ENCODE measurements at places on chromosomes 4 and X.

GRCh38 chr4:384311-385010 is 46.8 kb downstream of the ZNF141 start:
- DNase-seq = no peak

GRCh38 chr4:94828882-94829281 is 71.1 kb downstream of the BMPR1B start:
- DNase-seq = no peak

GRCh38 chr4:184267673-184268583 is 50.3 kb upstream of the ENPP6 start:
- peak; percentile 56 for DNase-seq

DNA sequence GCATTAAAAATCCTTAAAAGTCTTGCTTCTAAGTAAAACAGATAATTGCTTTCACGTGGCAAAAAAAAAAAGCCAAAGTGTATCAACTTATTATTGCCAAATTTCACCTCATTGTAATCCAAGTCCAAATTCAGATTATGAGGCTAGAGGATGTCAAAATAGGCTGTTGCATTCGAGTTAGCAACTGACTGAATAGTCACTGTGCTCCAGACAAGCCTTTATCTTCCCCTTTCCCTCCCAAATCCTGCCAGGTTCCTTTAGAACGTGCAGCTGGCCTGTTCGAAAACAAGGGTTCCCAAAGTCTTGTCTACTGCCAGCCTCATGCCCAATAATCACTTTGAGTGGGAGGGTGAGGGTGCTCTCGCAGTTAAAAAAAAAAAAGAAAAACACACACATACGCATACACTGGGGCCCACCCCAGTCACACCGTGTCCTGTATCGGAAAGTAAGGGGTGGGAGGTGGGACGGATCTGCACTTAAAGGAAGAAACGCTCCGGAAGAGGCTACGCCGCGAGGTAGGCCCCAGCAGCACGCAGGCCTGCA is 603 bp downstream of the MAD2L1 start:
- no peak for DNase-seq

- no peak for DNase-seq
These were observed 123.5 kb downstream of the PTPN13 start for GRCh38 chr4:86717651-86718050.

- no peak for DNase-seq
These were observed 28.4 kb upstream of the SLC10A7 start for GRCh38 chr4:146550161-146550560.

DNA sequence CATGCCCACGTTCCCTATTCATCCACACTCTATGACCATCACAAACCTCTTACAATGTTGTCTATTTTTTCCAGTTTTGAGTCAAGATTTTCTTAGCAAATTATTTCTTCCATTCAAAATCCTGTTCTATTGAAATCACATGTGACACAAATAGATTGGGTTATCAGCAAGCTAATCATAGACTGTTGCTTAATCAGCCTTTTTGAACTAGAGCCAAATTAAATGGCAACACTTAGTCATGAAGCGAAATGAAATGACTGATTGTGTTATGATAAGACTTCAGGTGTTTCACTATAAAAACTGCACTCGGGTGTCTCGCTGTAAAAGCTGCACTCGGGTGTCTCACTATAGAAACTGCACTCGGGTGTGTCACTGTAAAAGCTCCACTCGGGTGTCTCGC is 890.0 kb upstream of the FRG1 start:
- no peak for DNase-seq

DNA sequence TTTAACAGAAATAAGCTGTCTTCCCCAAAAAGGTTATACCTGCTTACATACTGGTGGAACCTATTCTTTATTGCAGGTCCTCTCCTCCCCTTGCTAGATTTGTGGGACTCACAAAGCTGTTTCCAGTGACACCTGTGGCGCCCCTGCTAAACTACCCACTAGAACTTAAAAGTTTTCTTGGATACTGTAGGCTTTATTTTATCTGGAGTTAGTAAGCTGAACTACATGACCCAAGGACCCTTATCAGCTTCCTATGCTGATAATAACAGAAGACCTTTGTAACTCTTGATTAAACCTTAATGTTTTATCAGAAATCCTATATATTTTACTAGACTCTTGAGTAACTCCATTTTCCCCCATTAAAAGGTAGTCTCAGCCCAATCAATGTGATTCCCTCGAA is 32.3 kb downstream of the CLDN2 start:
- DNase-seq = no peak

DNA sequence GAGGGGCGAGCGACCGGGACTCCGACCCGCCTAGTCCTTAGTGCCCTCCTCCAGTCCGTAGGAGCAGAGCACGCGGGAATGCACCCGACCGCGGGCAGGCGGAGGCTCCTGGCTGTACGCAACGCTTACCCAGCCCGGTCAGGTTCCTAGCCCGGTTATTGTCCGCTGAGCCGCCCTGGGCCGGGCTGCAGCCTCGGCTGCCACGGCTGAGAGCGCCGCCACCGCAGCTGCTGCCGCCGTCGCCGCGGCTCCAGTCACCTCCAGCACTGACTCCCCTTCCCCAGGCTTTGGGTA is at the start of gene AMER1:
AMER1 (minus strand) TSS at position 268 of the 294 bp plus-strand sequence. CDS start 12,422 bp downstream, outside the sequence.
- no peak for DNase-seq

GRCh38 chr4:85522836-85523235 is 47.9 kb downstream of the ARHGAP24 start:
- DNase-seq = no peak

- DNase-seq = no peak
These were observed 599 bp upstream of the IL2RG start for GRCh38 chrX:71111921-71112431.

- no peak for DNase-seq
These were observed 11.2 kb upstream of the CPXCR1 start for GRCh38 chrX:88735835-88736234.

DNA sequence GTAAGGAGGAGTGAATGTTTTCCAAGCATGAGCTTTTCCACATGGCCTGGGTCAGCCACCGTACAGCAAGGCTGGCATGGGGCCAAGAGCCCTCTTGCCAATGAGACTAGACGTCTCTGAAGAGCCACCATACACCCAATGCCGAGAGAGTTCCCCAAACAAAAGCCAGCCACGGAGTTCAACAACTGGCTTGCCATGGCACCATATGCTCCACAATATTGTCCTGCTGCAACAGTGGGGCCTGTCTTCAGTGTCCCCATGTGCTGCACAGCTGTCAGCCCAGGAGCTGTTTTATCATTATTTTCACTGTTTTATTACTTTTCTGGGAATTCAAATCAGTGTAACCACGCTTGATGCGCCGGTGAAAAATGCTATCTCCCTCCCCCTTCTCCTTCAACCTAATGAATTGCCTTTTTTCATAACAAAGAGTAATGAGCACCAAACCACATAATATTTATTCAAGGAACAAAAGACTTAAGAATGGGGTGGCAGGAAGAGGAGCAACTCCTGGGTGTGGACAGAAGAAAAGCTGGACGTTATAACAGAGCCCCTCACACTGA is 18.4 kb downstream of the MAML3 start:
- peak; percentile 98 for DNase-seq

GRCh38 chr4:183080372-183081115 is 18.5 kb upstream of the WWC2 start:
- DNase-seq = no peak

DNA sequence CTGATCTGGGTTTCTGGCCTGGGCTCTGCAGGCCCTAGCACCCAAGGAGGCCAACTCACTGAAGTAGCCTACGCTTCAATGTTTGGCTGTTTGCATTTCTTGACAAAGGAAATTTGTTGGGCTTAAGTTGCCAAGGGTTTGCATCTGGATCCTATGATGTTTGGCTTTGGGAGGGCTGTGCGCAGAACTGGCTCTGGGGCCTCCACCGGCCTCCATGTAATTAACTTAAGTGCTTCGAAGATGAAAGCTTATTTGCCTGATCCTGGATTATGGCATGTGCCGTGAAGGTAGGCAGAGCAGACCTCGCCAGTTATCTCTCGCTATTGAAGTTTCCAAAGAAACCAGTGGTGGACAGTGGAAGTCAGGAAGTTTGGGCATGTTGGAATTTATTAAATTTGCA is 124.3 kb upstream of the STX18 start:
- DNase-seq = no peak

- no peak for DNase-seq
These were observed 57.2 kb upstream of the MTMR1 start for GRCh38 chrX:150635952-150636351.

GRCh38 chrX:129781134-129781672 is 1.5 kb downstream of the SASH3 start:
- DNase-seq = no peak

DNA sequence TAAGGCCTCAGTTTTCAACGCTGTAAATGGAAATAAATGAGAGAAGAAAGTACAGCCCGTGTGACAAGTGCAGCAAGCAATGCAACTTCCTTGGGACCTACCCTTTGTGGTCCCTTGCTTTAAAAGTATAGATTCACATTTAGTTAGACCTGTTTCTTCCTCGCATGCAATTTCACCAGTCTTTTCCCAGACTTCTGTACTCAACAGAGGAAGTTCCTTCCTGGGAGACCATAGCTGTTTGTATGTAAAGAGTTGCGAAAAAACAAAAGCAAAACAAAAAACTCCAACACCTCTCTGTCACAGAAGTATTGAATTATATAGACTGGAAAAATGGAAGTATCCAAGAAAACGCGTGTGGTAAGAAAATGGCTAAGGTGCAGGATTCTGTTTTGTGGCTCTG is 1.1 kb upstream of the IRF2 start:
- no peak for DNase-seq

DNA sequence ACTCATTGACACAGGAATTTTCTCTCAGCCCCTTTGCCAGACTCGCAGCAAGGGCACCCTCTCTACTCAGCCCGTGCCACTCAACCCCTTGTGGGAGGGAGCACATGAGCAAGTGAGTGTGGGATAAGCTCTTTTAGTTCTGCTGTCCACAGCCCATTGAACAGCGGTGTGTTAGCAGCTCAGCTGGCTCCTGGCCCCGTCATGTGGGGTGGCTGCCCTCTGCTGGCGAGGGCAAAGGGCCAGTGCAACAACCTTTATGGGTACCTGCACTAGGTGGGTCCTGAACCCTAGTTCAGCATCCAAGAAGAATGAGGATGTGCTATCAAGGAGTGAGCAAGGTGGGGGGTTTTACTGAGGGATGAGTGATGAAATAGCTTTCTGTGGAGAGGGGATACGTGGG is 85.0 kb upstream of the ZNF81 start:
- DNase-seq = peak; percentile 31

DNA sequence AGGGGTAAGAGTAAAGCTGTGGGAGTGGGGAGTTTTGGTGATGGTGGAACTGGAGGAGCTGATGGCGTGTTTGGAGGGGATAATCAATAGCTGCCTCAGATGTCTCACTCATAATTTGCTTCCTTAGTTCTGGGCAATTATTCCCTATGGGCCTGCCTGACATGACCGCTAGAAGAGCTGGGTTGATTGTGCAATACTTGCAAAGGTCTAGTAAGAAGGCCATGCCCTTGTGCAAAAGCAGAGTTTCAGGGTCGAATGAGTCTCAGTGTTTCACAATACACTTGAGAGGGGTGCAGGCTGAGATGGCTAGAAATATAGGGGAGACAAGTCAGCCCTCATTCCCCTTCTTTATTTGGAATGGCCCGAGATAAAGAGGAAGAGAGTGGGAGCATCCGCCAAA is 858.4 kb upstream of the POU3F4 start:
- no peak for DNase-seq

GRCh38 chrX:82127228-82128123 is 925.6 kb downstream of the SH3BGRL start:
- no peak for DNase-seq

DNA sequence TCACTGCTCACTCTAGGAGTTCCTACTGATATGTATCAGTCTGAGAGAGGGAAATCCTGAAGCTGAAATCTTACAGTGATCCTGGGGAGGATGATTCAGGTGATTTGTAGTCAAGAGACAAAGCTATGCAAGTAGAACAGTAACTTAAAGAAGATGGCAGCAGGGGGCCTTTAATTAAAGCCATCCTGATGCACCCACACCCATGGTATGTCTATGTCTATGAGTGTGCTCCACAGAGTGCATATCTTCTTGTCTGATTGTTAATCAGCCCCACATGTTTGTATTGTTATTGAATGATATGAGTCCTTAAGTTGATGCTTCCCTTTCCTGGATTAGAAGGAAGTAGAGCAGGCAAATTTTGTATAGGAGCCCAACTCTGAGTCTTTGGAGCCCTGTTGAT is 78.8 kb downstream of the NHS start:
- no peak for DNase-seq

DNA sequence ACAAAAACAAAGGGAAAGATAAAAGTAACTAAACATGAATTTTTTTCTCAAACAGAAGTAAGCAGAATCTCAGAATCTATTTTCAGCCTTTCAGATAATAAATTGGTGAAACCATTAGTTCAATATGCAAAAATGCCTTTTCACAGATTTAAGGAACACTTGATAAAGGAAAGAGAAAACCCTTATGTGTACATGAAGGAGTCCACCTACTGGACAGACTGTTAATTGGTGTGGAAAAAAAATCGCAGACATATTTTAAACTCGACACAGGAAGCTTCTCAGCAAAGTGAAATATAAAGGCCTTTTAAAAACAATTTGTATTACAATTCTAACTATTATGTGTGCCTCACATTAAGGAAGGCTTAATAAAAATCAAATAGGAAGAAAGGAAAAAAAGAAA is 22.3 kb downstream of the COX7B2 start:
- no peak for DNase-seq

DNA sequence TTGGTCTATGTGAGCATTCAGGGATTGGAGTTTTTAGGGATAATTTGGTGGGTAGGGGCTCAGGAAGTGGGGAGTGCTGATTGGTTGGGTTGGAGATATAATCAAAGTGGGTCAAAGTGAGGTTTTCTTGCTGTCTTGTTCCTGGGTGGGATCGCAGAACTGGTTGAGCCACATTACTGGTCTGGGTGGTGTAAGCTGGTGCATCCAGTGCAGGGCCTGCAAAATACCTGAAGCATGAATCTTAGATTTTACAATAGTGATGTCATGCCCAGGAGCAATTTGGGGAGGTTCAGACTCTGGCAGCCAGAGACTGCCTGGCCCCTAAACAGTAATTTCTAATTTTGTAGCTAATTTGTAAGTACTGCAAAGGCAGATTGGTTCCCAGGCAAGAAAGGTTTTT is 665.6 kb upstream of the PRKX start:
- no peak for DNase-seq

DNA sequence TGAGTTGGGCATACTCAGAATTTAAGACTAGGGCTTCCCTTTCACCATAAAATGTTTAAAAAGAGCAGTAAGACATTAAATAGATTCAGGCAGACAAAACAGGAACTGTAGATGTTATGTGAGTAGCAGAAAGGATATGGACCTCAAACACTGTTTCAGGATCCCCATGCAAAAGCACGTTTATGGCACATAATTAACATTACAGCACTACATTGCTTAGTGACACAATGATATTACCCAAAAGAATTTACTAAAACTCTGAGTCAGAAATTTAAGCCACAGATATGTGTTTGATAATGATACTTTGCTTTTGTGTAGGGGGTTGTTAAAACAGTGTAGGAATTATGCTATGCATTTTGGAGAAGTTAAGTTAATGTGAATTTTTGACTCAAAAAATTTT is 266.3 kb downstream of the PDGFC start:
- DNase-seq = no peak
